Neural crest cell (in vitro differentiated cells): ENCODE measurements at places on chromosomes 2 and 18. TPM values are rescaled to one million over a fixed set of nuclear protein-coding genes. Genes with fewer than 3 reads are reported as not detected.

The SH3RF3 gene
- 0.70 and 0.84 TPM in 2 replicates for total RNA-seq

DNA sequence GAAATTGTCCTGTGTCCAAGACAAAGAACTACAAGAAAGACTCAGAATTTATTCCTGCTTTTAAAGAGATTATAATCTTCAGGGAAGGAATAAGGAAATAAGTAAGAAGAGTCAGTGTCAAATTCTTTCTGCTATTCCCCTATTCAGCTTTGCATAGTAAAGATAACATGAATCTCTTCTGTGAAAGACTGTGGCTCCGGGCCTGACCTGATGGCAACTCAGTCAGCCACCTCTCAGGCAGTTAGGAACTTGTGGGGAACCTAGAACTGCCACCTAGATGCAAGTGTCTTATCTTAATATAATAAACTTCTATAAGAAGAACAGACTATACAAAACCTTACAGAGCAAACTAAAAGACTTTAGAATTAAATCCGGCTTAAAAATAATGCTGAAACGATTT is 382.0 kb downstream of the RAD51AP2 start:
- DNase-seq: no peak
- no peak overlapping the region for H3K27ac ChIP-seq
- H3K4me3 ChIP-seq: no peak overlapping the region
- no peaks in the 10 kb centered on the region for H3K36me3 ChIP-seq
- H3K4me1 ChIP-seq: no peaks in the 10 kb centered on the region
- peaks cover 6% of the 10 kb centered on the region for H3K27me3 ChIP-seq

The TUBA3D gene
- total RNA-seq: not detected in 2 replicates

The RND3 gene
- total RNA-seq: 49.7 and 54.3 TPM in 2 replicates

- no peak for DNase-seq
- H3K27me3 ChIP-seq: no peaks in the 10 kb centered on the region
- no peak overlapping the region for H3K27ac ChIP-seq
- no peaks in the 10 kb centered on the region for H3K36me3 ChIP-seq
- no peak overlapping the region for H3K4me3 ChIP-seq
- H3K4me1 ChIP-seq: no peaks in the 10 kb centered on the region
These were observed 66.1 kb downstream of the TMEFF2 start for GRCh38 chr2:192128655-192129054.
